ENCODE measurements at places on chromosomes 6 and 20.

- no peak for DNase-seq
These were observed 559.3 kb downstream of the C6orf118 start for GRCh38 chr6:164750128-164750527.

DNA sequence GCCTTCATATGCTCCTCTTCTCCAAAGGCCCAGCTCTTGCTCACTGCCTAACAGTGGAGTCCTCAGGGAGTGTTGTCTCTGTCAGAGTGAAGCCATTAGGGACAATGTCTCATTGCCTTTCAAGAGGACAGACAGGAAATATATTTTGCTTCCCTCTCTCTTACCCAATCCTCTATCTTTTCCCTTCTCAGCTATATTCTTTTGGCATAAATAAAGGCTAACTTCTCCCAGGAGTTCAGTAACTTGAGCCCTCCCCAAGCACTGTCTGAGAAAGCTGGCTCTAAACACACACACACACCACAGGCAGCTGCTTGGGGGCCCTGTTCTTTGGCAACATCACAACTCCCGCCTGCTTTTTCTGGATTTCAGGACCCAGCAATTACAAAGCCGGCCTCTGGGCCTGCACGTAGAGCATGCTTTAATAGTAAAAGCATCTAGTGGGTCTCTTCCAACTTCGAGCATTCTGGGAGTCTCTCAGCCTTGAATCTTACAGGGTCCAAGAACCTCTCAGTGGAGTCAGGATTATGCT lies 34.7 kb upstream of the LAMA4 start:
- no peak for DNase-seq

- no peak for DNase-seq
These were observed 34.4 kb downstream of the DSE start for GRCh38 chr6:116405138-116405537.

DNA sequence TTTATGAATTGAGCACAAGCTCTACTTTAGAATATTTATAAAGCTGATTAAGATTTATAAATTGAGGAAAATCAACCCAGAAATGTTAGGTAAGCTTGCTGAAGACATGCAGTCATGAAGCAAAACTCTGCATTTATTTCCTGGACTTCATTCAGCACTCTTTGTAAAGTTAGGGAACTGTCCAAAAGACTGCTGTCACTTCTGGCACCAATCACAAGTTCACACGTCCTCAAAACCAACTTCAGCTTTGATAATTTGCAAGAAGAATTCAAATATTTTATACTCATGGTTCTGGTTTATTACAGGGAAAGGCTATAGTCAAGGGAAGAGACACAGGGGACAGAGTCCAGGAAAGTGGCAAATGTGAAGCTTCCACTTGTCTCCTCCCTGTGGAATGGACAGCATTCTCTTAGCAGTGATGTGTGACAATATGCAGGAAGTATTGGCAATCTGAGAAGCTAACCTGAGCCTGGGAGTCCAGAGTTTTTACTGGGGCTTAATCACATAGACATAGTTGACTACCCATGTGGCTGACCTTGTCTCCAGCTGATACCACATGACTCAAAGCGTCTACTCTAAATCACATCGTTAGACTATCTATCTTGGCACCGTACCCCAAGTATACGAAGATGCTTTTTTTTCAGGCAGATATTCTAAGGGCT lies 85.4 kb downstream of the PPP1R14C start:
- DNase-seq = no peak

DNA sequence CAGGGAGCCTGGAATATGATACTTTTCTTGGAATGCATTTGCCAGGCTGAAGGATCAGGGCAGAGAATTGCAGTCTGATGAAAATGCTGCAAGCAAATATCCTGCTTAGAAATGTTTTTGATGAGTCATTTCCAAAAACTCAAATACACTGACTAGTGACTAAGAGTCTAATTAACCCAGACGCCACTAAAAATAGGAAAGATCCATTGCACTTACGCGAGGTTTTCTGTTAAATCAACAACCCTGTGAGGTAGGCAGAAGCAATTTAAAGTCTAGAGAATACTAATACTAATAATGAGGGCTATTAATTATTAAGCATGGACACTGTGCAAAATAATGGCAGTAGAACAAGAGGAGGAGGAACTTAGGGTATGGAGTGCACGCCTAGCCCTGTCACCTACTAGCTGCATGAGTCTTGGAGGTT lies 130.1 kb upstream of the DOK5 start:
- DNase-seq = no peak

- DNase-seq = no peak
These were observed 627.8 kb downstream of the DOK5 start for GRCh38 chr20:55103188-55103587.

- no peak for DNase-seq
These were observed 51.9 kb downstream of the DLL1 start for GRCh38 chr6:170238741-170239565.

DNA sequence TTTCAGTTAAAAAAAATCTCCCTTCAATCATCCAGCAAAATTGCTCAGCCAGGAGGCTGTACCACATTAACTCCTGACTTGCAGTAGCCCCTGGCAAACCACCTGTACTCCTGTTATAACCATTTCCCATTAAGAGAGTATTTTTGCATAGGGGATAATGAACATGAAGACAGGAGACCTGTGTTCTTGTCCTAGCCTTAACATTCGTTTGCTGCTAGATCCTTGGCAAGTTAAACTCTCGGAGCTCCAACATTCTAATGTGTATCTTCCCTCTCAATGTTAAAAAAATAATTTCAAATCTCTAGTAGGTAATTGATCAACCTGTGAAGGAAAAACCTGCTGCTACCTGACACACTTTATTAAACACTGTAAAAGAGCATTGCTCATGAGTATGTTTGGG lies 8.4 kb upstream of the TMEM200A start:
- DNase-seq = no peak

DNA sequence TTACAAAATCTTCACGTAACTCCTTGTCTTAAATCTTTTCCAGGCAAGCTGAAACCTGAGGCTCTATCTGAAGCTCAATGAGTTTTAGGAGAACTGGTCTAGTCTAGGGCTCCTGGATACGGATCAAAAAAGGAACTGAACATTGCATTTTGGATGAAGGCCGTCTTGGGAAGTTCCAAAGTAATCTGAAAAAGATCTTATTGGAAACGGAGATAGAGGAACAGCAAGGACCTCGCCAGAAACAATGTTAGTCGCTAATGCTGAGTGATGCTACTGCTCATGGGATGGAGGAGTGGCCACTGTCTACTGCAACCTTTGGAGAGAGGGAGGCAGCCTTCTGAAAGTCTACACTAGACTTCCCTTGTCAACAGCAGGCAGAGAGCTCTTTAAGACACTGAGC lies 91.4 kb upstream of the ATXN1 start:
- no peak for DNase-seq

DNA sequence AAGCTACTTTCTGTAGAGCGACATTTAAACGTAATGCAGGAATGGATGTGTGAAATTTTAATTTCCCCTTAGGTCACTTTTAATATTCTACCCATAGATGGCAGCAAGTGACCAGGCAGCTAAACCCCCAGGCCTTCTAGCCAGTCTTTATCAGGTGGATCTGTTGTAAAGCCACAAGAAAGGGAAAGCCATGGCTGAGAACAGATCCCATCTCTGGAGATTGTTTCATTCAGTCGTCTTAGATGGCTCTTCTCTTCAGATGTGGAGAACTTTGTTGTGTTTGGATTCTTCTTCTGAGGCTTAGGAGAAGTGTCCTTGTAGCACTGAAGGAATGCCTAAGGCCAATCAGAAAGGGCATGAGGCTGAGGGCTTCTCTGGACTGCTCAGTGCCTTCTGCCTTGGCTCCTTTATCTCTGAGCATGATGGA lies 15.8 kb upstream of the RNF182 start:
- peak; percentile 63 for DNase-seq

DNA sequence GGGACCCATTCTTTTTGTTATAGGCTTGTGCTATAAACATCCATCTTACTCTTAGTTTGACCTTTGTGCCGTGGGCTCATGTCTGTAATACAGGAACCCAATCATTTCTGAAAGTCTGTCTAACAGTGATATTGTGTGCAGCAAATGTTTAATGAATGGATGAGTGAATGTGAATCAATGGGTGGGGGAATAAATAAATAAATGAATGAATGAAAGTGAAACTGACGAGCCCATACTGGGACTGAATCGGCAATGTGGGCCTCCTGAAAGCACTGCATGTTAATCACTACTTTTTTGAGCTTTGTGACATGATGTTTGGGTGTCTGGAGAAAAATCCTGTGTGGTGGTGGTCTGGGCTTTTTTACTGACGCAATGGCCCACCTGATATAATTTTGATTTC lies 175.0 kb downstream of the GMPR start:
- peak; percentile 51 for DNase-seq

DNA sequence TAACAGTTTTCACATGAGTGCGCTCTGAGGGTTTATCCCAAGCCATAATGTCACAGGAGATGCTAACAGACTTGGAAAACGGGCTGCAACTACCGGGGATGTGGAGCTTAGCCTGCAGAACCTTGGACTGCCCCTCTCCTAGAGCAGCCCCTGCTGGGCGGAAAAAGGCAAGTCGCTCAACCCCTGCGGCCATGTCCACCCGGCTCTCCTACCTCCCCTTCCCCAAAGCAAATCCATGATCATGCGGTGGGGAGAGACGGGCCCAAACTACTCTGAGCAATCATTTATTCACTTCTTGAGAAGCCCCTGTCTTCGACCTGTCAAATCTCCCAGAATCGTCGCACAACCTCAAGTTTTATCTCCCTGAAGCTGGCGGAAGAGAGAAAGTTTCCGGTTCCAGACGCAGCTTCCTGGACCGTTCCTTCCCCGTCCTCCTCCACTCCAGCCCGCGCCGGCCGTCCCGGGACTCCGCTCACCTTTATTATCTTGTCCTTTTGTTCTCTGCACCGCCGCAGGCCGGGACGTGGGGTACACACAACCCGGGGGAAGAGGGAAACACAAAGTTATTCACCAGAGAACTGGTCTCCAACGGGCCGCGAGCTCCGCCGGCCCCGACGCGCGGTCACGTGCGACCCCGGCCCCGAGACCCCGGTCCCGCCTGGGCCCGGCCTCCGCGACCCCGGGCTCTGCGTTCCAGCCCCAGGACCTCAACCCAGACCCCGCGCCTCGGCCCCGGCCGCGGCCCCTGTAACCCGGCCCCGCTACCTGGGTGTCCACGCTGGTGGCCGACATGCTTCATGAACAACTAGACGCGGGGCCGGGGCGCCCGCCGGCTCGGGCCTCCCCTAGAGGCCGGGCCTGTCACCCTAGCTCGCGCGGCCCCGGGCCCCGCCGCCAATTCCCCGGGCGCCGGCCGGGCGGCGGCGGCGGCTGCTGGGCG lies 560 bp downstream of the YTHDF1 start:
- peak; percentile 43 for DNase-seq

GRCh38 chr6:161445021-161445799 lies 171.3 kb upstream of the AGPAT4 start:
- DNase-seq = no peak

- no peak for DNase-seq
These were observed 122.9 kb downstream of the ZMYND8 start for GRCh38 chr20:47233333-47234188.

- DNase-seq = no peak
These were observed 50.5 kb downstream of the MDGA1 start for GRCh38 chr6:37646986-37647764.

DNA sequence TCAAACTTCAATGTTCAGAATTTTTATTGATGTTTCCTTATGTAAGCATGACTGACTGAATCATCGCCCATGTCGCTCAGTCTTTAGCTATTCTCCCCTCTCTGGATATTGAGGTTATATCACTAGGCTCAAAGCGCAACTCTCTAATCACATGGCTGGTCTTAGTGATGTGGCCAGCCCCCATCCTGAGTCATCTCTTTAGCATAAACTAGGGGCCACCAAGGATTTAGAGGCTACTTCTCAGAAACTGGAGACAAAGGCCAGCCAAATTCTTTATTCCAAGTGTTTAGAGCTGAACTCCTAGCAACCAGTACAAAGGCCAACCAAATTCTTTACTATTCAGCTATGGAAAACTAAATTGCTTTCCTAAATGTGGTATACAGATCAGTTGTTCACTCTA lies 61.4 kb downstream of the FAM135A start:
- DNase-seq = no peak

DNA sequence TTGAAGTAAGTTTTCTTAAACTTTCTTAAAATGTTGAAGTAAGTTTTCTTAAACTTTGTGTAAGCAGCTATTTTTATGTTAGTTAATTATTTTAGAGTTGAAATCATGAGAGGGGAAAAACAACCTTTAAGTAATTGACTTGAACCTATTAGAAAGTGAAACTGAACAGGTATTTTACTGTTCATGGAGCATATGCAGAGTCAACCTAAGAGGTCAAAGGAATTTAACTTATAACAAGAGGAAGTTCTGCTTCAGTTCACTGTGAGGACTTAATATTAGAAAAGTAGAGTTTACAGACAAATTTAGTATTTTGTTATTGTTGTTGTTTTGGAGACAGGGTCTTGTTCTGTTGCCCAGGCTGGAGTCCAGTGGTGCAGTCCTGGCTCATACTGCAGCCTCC lies 38.0 kb downstream of the CDYL start:
- no peak for DNase-seq

GRCh38 chr20:58567437-58567836 lies 52.2 kb upstream of the APCDD1L start:
- DNase-seq = no peak

GRCh38 chr6:125585470-125585869 lies 164.0 kb upstream of the HEY2 start:
- no peak for DNase-seq

GRCh38 chr6:2624177-2624576 lies 126.5 kb downstream of the MYLK4 start:
- DNase-seq = no peak

DNA sequence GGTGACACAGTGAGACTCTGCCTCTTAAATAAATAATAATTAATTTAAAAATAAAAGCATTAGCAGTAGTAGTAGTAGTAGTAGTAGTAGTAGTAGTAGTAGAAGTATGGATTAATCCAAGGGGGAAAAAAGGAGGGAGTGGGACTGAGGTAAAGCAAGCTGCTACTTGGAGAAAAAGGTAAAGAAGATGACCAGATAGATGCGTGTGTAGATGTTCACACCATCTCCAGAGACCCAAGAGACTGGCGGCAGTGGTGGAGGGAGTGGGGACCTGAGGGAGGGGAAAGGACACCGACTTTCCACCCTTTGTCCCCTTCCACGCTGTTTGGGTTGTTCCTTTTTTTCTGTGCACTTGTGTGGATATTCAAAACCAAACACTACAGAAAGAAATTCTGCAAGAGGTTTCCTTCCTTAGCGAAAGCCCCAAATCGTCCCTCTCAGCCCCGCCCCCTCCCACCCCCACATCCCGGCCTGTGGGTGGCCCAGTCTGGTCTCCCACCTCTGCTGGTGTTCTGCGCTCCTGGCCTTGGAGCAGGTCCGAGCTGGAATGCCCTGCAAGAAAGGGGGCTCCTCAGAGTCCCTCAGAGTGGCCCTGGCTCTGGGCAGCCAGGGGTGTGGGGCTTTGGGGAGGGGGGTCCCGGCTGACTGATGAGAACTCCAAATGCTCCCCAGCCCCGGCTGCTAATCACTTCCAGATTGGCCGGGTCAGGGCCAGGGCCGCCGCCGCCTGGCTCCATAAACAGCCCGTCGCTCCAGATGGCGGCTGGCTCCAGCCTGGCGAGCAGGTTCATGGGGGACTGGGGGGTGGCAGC lies 60.2 kb downstream of the UBE2V1 start:
- no peak for DNase-seq

All from activated CD4-positive, alpha-beta T cell treated with anti-CD3 and anti-CD28 coated beads for 36 hours (primary cell).